ENCODE measurements at places on chromosomes 5 and 9.

- no peak for DNase-seq
Measured at GRCh38 chr5:108884736-108885135, 137.0 kb downstream of the FER start.

GRCh38 chr5:82931110-82931509 is 146.1 kb downstream of the TMEM167A start:
- no peak for DNase-seq

DNA sequence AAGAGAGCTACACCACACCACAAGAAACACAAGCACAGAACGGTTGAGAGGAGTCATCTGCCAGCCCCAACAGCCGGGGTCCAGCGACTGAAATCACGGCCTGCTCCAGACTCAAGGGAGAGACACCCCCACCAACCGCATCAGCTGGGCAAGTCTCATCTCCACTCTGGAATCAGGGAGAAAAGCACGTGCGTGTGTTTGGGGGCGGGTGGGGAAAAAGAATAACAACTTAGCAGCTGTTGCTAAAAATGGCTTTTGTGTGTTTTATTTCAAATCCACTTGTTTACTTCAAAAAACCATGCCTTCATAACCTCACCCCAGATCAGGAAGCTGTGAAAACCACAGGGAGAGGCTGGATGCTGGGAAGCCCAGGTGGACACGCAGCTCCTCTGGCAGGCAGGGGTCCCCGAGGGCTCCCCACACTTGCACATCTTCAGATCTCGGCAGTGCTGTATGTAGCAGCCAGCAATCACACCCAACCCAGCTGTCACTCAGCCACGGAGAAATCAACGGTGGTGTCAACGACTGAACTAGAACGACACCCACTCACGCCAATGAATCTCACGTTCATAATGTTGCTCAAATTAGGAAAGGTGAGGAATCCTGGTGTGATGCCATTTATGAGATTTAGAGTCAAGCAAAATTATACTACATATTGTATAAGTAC is 19.0 kb downstream of the PNPLA7 start:
- DNase-seq = no peak

DNA sequence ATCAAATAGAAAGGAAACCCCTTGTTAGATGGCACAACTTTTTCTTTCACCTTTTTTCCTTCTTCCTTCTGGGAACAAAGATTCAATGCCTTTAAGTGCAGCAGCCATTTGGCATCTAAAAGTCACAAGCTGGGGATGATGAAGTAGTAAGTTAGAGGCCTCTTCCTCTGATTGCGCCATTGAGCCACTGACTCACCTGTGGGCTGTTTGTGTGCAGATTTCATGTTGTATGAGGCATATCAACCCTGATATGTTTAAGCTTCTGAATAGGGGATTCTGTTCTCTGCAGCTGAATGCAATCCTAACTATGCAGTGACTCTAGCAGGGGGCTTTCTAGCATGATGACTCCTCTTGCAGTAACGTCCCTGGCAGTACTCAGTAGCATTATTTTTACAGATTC is 599.9 kb downstream of the CSNK1G3 start:
- DNase-seq = no peak

DNA sequence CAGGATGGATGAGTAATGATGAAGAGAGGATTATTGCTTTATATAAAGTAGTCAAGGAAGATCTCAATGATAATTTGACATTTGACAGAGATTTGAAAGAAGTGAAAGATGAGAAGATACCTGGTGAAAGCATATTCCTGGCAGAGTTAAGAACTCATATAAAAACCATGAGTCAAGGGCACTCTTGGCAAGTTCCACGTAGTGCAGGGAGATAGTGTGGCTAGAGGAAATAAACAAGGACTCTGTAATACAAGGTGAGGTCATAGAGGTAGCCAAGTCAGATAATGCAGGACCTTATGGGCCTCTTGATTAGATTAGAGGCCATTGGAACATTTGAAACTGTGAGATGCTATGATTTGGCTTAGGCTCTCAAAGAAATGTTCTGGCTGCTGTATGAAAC is 72.3 kb downstream of the HCN1 start:
- no peak for DNase-seq

- DNase-seq = no peak
Measured at GRCh38 chr5:84696651-84697050, 312.0 kb upstream of the EDIL3 start.

DNA sequence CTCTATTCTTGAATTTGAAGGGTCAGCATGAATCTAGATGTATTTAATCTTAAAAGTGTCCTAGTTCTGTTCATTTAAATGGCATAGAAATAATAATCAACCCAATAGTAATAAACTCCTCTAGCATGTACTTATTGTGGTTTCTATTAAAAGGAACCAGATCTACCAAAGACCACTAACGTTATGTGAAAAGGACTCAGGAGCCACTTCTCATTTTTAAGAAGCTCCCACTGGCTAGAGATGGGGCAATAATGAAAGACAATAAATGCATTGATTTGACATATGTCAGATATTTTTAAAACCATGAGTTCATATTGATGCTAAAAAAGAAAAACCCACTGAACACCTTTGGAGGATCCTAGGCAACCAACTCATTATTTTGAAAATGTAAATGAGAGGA is 191.9 kb downstream of the ATP10B start:
- no peak for DNase-seq
